Prostate gland (tissue), 2 donors: ENCODE measurements at places on chromosomes 2 and 18.

GRCh38 chr18:7638321-7638720 lies 71.2 kb downstream of the PTPRM start:
- DNase-seq: no peak

GRCh38 chr2:205706769-205707381 lies 24.6 kb downstream of the NRP2 start:
- no peak for DNase-seq

- peak; percentile 85 for DNase-seq
Observed at GRCh38 chr2:219497495-219498279, 1.0 kb upstream of the GMPPA start.

DNA sequence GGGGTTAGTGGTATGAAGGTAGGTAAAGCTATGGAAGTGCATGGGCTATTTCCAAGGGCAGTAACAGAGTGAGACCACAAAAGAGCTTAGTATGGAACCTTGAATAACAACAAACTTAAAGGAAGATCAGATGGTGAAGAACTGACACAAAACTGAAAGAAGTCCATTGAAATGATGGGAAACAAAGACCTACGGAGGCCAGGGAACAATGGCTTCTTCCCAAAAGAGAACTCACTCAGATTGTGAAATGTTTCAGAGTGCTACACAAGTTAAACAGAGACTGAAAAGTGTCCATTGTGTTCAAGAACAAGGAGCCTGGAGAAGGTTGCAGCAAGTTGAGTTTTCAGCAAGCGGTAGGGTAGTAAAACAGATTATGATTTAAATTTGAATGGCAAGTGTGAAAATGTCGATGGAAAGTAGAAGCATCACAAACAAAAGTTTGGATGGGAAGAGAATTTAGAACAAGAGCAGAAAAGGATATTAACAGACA lies 700.0 kb upstream of the NXPH2 start:
- no peak for DNase-seq

DNA sequence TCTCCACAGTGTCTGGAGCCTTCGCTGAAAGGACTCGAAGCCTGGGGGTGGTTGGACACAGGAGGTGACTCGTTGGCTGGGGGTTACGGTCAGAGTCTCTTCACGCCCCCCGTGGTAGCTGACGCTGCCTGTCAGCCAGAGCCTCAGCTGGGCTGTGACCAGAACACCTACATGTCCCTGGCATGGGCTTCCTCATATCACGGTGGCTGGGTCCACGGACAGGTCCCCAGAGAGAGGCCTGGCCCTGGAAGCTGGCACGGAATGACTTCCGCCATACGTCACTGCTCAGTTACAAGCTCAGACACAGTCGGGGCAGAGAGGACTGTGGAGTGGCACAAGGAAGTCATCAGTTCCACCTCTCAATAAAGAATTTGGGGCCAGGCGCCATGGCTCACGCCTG lies 28.5 kb downstream of the ITGB1BP1 start:
- DNase-seq: no peak
